ENCODE measurements at places on chromosomes 16 and 17.

GRCh38 chr16:17204206-17204605 lies 266.6 kb downstream of the XYLT1 start:
- DNase-seq, result no peak

GRCh38 chr17:17041018-17041521 lies 1.2 kb upstream of the MPRIP start:
- peak; percentile 32 for DNase-seq

GRCh38 chr17:42991471-42991870 lies 6.7 kb upstream of the RPL27 start:
- DNase-seq, result no peak

GRCh38 chr17:83058266-83058798 lies 21.1 kb upstream of the METRNL start:
- no peak for DNase-seq

DNA sequence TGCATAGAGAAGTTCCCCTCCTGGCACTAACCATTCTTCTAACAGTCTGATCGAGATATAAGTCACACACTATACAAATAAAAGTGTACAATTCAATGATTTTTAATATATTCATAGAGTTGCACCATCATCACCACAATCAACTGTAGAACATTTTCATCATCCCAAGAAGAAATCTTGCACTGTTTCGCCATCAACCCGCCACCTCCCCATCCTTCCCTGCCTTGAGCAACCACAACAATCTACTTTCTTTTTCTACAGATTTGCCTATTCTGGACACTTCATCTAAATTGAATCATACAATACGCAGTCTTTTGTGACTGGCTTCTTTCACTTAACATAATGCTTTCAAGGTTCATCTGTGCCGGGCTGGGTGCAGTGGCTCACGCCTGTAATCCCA lies 33.0 kb upstream of the GUCY2D start:
- no peak for DNase-seq

GRCh38 chr16:8530752-8531384 lies 59.4 kb downstream of the TMEM114 start:
- no peak for DNase-seq

- DNase-seq, result no peak
Measured at GRCh38 chr17:5557485-5557884, 26.8 kb downstream of the NLRP1 start.

DNA sequence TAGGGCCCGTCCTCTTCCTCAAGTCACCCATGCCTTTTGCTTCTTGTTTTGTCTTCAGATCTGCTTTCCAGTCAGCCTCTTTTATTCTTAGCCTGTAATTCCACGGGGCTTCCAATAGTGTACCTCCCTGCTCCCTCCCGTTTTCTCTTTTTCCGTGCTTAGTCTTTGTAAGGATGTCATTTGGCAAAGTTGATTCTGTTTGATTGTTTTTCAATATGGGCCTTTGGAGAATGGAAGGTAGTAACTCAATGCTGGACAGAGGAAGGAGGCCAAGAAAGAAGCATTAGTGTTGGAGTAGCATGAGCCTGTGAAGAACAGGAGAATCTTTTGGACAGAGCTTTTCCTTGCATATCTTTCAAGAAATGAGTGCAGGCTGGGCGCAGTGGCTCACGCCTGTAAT lies 6.5 kb downstream of the WWP2 start:
- DNase-seq, result no peak

DNA sequence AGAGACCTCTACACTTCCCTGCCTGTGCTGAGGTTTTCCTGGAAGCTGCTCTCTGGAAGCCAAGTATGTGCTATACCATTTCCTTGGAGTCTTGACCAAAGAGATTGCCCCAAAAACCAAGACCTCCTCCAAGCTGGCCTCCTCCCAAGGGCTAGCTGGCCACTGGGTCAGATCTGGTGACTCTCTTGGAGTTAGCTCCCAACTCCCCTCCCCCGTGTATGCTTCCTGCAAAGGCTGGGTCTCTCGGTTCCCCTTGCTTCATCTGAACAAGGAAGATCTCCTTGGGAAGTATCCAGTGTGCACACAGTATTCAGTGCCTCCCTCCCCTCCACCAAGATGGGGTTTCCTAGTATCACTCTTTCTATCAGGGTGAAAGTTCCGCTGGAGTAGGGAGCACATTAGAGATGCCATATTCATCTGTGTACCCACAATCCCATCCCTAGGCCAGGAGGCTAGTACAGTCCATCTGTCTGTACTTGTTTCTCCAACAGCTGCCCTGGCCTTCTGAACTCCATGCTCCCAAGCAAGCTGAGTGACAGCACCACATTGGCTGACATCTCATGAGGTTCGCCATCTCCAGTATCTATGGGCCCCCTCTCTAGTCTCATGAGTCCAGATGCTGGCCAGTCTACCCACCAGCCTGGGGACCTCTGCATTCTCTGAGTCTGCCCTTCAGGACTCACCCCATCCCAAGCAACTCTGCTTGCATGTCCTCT lies 3.2 kb downstream of the GAS7 start:
- DNase-seq, result no peak

DNA sequence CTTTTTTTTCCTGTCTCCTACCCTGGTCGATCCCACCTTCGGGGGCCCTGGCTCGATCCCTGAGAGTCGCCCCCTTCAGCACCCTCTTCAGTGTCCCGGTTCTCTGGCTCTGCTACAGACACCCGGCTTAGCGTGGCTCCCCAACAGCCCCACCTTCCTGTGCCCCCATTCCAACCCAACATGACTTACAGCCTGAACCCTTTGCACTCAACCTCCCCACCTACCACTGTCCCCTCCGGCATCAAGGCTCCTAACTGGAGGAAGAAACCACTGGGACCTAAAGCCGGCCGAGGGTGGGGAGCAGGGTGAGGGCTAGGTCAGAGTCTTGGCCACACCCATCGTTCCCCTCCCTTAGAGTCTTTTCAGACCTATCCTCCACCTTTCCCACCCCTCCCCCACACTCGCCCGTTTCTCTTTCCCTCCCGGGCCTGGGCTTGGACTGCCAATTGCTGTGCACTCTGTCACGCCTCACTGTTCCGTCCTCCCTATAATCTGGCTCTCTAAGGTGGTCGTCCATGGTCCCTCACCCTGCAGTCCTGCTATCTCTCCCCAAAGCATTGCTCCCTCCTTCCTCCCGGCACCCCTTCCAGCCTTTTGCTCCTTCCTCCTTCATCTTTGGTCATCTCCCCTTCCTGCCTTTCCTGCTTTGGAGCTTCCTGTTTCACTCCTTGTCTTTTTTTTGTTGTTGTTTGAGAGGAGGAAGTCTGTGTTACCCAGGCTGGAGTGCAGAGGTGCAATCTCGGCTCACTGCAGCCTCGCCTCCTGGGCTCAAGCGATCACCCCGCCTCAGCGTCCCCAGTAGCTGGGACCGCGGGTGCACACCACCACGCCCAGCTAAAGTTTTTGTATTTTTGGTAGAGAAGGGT lies 890 bp upstream of the CLDN7 start:
- peak; percentile 81 for DNase-seq
